ENCODE measurements at places on chromosomes 7 and 10. TPM values are rescaled to one million over a fixed set of nuclear protein-coding genes. Genes with fewer than 3 reads are reported as not detected.

GRCh38 chr7:31311552-31311951 lies 29.0 kb downstream of the NEUROD6 start:
- DNase-seq = no peak

- DNase-seq = no peak
Observed at GRCh38 chr10:28925121-28925663, 247.9 kb downstream of the BAMBI start.

GRCh38 chr10:55174419-55174818 lies 373.4 kb upstream of the PCDH15 start:
- DNase-seq = no peak

DNA sequence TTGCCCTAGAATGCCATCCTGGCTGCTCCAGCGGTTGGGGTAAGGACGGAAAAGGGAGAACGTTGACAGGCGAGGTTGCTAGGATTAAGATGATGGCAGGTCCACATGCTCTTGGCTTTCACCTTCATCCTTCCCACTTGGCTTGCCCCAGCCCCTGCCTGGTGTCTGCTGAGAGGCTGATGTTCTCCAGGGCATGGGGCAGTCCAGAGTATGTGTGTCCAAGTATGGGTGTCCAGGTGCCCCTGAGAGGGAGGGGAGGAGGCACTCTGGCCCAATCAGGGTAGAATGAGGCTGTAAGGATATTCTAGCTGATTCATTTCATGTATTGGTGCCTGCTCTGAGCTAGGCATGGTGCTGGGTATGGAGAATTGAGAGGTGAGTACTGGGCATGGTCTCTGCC lies 12.6 kb downstream of the NEURL1 start:
- no peak for DNase-seq

- no peak for DNase-seq
Observed at GRCh38 chr7:17242504-17242903, 55.9 kb upstream of the AHR start.

GRCh38 chr10:66786709-66787108 lies 139.1 kb upstream of the LRRTM3 start:
- no peak for DNase-seq

DNA sequence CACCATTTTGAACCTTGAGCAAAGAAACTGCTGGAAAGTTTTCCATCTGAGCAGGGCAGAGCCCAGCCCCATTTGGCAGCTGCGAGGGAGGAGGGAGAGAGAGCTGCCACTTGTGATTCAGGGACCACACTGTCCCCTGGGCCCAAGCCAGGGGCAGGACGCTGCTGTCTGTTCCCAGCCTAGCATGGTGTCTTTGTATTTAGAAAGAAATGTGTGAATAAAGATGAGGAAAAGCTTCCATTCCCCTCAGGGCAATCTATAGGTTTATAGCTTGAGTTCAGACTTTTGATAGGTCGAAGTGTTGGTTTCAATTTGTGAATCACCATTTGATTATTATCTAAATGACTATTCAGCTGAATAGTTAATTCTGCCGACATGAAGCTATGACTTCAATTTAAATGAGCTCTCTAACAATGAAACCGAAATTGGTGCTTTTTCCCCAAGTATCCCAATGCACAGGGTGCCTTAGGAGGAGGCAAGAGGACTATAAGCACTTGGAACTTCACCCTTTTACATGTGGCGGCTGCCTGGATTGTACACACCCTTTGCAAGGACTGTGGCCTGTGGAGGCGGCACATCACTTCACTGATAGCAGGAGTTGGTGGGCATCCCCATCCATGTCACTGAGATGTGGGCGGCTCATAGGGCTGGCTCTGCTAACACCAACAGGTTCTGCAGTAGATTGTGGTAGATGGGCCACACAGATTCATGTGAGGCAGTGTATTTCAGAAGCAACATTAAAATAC lies 223.5 kb downstream of the CCDC3 start:
- peak; percentile 41 for DNase-seq

Gene NME8
- not detected for total RNA-seq
